ENCODE measurements at places on chromosomes 16 and 17.
A peak's percentile ranks its signal among the peaks of the same experiment; 100 is the strongest.

DNA sequence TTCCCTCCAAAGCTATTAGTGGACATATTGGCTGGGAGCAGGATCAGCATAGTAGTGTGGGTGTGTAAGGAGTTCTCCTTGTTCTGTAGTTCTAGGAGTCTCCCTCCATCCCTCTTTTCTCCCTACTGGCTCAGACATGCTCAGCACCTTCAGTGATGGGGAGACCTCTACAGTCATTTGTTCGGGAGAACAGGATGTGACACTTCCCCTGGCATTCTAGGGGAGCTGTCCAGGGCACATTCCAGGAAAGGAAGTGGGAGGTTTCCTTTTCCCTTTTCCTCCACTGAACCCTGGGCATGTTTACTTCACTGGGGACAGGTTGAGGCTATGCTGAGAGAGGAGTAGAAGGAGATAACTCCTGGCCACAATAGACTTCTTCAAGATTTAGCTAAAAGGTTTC, 86.5 kb downstream of the MYH13 start:
- no peak for DNase-seq

GRCh38 chr17:72343911-72344310, 223.1 kb downstream of the SOX9 start:
- no peak for DNase-seq

DNA sequence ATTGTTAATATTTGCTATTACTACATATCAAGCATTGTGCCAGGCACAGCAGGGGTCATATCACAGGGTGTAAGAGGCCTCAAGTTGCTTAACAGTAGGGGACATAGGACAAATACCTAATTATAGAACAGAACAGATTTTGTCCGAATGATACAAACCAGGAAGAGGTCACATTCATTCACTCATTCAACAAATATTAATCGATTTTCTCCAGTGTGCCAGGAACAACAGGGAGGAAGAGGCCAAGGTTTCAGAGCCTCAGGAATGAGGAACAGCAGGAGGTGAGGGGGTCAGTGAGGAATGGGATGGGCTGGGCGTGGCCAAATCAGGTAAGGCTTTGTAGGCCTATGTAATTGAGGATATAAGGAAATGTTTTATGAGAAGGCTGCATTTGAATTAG, 11.2 kb upstream of the CHST4 start:
- no peak for DNase-seq

- DNase-seq = no peak
These were observed 32.0 kb upstream of the B4GALNT2 start for GRCh38 chr17:49100601-49101000.

GRCh38 chr17:55067697-55068439, 99.3 kb downstream of the STXBP4 start:
- DNase-seq = peak; percentile 14

- no peak for DNase-seq
These were observed 11.7 kb upstream of the PRPSAP1 start for GRCh38 chr17:76365256-76365903.

GRCh38 chr16:53848277-53848942, 144.5 kb downstream of the FTO start:
- DNase-seq = no peak

Measured in kidney glomerular epithelial cell (primary cell).